ENCODE measurements at places on chromosomes 3 and 15.

GRCh38 chr3:127585163-127585812, 5.2 kb downstream of the TPRA1 start:
- no peak for DNase-seq

DNA sequence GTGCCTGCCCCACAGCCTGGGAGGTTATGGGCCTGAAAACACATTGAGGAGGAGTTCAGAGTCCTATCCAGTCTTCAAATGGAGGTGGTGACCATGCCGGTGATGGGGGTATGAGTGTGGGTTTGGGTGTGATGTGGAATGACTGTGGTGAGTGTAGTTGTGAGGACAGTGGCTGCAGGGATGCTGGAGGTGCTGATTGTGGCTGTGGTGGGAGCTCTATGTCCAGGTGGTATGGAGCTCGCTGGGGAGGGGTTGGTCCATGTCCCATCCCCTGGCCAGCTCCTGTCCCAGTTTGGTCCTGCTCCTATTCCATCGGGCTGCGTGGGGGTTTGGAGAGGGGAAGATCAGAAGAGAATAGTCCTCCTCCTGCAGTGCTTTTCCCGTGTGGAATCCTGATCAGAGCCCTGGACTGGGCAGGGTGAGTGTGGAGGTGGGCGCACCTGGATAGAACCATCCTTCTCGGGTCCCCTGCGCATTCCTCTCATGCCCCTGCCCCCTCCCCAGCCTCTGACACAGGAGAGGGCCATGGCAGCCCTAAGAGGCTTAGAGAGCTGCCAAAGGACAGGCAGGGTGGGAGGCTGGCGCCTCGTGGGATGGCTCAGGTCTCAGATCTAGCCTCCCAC, 23.0 kb upstream of the GOLGA6C start:
- peak; percentile 9 for DNase-seq

- no peak for DNase-seq
Observed at GRCh38 chr3:141386611-141387111, 18.4 kb downstream of the ZBTB38 start.

GRCh38 chr3:119294696-119295671, 801 bp downstream of the ARHGAP31 start:
- peak; percentile 50 for DNase-seq

- DNase-seq, result peak; percentile 84
Observed at GRCh38 chr3:111610189-111610588, 15.0 kb upstream of the ZBED2 start.

DNA sequence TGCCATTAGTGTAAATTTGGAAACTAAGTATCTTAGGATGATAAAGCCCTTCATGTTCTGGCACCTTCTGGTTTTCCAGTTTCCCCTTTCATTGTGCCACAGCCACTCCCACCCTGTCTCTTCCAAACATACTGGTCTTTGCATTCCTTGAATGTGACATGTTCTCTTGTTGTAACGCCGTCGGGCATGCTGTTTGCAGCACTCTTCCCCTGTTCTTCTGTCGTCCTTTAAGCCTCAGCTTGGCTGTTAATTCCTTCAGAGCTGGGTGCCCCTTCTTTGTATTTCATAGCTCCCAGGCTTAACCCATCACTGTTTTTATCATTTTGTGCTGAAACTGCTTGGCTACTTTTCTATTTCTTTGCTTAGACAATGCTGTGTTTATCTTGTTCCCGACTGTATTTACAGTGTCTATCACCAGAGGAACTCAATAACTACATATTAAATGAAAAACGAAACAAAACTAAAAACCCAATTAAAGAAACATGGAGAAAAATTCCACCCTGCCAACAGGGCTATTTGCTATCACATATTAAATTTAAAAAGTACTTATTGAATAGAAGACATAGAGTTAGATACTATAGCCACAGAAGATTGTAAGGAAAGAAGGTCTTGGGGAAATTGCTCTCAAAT, 95.4 kb upstream of the KCNAB1 start:
- no peak for DNase-seq

DNA sequence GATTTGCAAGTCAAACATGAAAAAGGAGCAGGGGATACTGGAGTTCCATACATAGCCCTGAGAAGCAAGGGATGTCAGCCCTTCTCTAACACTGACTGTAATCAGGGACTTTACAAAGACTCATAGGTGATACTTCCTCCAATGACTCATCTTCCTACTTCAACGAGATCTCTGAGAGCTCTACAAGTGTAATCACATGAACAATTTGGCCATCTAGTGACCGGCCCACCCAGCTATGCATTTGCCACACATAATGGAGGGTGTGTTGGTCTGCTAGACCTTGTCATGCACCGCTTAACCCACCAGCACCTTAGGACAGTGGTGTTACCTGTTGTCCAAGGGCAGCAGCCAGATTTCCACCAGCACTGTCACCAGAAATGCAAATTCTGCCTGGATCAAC, 75.3 kb downstream of the NCEH1 start:
- no peak for DNase-seq

DNA sequence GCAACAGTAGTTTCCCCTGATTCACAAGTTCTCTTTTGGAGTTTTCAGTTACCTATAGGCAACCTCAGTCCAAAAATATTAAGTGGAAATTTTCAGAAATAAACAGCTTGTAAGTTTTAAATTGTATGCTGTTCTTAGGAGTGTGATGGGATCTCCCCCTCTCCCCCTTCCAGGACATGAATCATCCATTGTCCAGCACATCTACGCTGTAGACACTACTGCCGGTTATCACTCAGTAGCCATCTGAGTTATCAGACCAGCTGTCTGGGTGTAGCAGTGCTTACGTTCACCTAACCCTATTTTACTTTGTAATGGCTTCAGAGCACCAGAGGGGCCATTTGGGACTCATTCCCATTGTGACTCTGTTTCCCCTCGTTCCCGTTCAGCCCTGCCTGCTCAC, 96.7 kb upstream of the PLXNA1 start:
- no peak for DNase-seq

- DNase-seq, result no peak
Observed at GRCh38 chr15:73078722-73079121, 26.5 kb downstream of the NEO1 start.

GRCh38 chr15:32923176-32923575, 205.4 kb downstream of the GREM1 start:
- no peak for DNase-seq

DNA sequence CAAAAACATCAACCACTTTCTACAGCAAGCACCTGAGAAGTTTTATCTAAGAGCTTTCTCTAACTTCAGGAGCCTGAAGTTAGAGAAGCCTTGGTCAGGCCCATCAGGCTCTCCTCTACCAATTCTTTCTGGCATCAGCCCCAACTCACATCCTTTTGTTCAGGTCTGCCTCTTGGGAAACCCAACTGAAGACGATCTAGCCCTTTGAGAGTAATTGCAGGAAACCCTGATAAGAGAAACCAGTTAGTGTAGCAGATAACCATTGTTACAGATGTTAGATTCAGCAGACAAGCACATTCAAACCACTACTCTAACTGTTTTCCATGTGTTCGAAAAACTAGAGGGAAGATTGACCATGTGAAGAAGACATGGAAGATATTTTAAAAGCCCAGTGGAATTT, 27.0 kb upstream of the DYNC1LI1 start:
- DNase-seq, result no peak

DNA sequence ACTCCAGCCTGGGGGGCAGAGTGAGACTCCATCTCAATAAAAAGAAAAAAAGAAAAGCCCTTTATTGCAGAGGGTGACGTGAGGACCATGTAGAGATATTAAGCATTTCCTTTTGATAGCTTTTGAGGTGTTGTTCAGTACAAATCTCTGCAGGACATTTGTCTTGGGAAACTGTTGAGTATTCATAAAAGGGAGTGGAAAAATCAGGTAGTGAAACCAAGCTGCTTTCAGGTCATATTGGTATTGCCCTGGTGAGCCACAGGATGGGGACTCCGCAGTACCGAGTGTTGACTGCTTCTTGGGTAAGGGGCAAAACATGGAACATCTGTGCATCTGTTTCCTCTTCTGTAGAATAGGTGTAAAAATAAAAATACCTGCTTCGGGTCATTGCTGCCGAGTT, 9.9 kb downstream of the ITPR1 start:
- no peak for DNase-seq

DNA sequence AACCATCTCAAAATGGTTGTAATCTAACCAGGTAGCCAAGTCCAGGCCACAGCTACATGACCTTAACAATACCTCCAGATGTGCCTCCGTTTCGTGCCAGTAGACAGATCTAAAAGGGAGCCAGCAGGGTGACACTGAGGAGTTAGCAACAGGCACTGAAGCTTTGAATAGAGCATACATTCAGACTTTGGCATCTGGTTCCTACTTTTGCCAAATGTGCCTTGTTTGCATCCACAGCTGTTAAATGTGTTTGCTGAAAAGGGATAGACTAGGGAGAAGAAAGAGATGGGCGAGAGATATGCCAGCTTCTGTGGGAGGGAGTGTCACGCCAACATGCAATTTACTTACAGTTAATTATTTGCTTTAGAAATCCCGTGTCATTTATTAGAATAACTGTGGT, 1433.9 kb upstream of the CADM2 start:
- no peak for DNase-seq

GRCh38 chr15:94125156-94125555, 106.2 kb upstream of the MCTP2 start:
- no peak for DNase-seq

DNA sequence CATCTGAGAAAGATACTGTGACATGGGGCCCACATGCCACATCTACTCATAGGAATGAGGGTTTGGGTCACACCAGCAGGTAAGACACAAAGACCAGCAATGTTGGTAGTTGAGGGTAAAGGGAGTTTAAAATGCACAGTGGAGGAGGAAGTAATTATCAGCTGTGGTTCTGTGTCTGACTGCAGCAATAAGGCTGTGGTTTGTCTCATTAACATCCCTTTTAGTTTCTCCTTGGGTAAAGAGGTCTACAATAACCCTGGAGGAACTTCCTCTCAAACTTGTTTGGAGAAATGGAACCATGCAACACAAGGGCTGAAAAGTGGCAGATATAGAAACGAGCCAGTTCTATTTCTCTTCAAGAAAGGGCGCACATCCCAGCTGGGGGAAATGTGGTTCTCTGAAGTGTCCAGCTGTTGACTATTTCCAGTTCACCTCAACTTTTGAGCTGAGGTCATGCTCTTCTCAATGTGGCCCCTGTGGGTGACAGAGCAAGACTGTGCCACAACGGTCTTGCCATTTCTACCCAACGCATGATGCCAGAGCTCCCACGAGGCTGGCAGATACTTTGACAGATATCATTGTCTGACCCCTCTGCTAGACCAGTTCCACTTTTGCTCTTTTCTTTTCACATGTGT, 234.3 kb downstream of the SQOR start:
- no peak for DNase-seq

All from CD4-positive, alpha-beta T cell treated with Interleukin-4 for 1 hour (primary cell).